ENCODE measurements at places on chromosomes 1 and 21.

- DNase-seq, result no peak
These were observed 3.7 kb upstream of the JAM2 start for GRCh38 chr21:25635310-25635709.

DNA sequence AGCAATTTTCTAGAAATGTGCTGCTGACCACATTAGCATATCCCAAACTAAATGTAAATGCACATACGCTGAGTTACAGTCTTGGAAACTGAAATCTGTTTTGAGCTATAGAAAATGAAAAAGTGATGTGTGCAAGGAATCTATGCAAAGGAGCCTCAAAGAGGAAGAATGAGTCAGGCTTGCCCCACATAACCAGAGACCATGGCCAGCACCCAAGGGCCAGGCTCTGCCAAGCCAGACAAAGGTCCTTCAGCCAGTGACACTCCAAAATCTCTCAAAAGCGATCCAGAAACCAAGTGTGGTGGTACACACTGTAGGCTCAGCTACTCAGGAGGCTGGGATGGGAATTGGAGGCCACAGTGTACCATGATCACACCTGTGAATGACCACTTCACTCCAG is 195.2 kb downstream of the TOMM20 start:
- DNase-seq, result no peak

GRCh38 chr1:41773144-41773591 is 145.6 kb downstream of the HIVEP3 start:
- no peak for DNase-seq

DNA sequence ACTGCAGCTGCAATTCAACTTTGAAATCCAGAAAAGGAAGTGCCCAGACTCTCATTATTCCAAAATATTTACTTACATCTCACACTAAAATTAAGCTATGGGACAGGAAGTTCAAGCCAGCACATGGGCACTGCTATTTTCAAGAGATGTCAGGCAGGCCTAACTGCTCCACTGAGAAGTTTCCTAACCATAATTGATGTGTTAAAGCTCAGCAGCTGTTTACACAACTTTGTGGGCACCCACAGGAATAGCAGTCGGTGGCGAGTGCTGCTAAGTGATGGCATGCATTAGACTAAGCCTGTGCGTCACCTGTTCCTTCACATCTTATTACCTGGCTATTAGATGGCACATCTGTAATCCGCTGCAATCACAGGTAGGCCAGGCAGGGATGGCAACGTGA is 303.3 kb upstream of the DAB1 start:
- DNase-seq, result no peak

DNA sequence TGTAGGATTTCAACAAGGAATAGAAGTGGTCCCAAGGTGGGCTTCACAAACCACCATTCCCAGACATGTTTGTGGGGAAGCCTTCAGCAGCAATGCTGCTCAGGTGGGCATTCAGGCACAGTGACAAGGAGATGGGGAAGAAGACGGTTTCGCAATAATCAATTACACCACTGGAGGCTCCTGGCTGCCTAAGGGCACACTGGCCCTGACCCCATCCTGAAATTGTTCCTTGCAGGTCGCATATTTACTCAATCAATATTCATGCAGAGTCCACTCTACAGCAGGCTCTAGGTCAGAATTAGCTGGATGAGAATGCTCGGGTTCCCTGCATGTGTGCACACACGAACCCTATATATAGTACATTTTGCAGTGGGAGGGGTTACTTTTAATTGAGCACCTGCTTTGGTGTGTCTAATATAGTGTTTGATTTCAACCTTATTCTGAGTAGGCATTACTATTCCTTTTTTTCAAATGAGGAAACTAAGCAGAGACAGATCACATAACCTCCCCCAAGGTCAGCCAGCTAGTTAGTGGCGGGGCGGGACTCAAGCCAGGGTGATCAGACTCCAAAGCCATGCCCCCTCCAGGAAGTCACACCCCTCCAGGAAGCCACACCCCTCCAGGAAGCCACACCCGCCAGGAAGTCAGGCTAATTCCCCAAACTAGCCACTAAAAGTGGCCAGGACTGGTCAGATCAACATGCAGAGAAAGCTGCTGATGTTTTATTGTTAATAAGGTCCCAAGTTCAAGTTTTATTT is 106.5 kb downstream of the HLCS start:
- no peak for DNase-seq

DNA sequence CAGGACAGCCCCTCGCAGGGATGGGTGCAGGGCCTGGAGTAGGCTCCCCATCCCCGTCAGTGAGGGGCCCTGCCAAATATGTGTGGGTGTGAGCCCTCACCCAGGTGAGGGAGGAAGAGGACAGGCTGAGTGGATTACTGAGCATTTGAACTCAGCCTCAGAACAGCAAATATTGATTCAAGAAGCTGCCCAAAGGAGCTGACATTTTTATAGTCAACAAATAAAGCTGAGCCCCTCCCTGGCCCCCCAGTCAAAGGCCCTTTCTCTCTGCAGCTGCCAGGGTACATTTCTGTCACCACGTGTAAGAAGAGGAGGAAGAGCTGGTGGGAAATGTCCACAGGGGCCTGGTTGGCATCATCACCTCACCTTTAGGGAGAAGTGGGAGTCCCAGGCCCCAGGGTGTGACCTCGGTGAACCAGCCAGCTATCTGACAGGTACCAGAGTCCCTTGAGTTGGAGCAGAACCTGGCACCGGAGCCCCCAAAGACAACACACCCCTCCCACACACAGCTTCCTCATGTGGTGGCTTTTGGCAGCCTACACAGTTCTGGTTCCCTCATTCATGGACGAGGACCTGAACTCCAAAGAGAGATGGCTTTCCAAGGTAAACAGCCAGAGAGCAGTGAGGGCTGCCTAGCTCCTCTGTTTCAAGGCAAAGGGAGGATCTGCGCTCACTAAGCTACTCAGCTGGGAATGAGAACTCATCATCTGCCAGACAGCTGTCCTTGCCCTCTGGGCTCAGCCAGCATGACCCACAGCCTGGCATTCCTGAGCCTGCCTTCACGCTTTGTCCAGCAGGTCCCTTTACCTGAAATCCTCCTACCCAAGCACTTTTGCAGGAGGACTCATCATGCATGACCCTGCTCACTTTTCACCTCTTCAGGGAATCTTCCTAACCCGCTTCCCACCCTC is 43.0 kb upstream of the TENT5C start:
- DNase-seq, result no peak

DNA sequence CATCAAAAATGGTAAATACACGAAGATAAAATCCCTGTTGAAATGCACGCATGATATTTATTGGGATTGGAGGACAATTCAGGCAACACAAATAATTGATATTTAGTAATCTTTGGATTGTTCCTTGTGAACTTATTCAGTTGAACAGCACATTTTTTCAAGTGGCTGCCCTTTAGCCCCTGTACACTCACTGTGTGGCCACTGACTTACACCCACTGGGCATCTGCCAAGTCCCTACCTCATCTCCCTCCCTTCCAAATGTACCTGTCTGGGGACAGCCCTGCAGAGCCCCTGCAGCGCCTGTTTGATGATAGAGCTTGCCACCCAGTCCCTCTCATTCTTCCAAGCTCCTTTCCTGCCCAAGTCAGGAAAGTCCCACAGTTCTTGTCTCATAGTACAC is 154.3 kb downstream of the GLUL start:
- no peak for DNase-seq

DNA sequence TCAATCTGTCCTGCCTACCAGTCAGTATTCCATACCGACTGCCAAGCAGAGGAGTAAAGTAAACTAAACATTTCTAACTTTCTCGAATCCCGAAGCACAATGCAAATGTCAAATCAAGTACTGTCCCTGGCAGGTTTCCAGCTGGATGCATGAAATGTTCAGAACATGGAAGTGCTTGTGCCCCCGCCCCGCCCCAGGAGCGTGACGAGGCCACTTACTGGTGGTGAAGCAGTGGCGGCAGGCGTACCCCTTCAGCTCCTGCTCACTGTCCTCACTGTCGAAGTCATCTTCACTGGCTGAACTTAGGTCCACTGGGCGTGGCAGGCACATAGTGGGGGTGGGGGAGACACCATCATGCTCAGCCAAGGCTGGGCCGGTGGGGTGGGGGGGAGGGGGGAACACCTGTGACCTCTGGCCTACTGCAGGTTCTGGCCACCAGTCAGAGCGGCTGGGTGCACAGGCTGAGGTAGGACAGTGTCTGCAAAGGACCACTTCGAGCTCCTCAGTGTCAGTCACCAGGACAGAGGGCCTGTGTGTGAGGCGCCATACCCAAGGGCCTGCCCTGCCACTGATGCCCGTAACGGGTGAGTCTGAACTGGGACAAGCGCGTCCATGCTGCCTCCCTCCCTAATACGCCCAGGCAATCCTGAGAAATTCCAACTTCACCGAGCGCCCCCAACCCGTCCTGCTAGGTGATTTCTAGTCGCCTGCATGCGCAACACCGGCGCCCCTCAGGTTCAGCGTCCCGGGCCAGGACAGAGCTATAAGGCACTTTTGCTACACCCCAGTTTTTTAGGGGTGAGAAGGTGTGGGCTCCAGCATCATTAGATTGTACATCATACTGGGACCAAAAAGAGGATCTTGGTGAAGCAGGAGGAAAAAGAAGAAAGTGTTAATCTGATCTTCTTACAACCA is 46.9 kb downstream of the SLC45A1 start:
- DNase-seq, result no peak

DNA sequence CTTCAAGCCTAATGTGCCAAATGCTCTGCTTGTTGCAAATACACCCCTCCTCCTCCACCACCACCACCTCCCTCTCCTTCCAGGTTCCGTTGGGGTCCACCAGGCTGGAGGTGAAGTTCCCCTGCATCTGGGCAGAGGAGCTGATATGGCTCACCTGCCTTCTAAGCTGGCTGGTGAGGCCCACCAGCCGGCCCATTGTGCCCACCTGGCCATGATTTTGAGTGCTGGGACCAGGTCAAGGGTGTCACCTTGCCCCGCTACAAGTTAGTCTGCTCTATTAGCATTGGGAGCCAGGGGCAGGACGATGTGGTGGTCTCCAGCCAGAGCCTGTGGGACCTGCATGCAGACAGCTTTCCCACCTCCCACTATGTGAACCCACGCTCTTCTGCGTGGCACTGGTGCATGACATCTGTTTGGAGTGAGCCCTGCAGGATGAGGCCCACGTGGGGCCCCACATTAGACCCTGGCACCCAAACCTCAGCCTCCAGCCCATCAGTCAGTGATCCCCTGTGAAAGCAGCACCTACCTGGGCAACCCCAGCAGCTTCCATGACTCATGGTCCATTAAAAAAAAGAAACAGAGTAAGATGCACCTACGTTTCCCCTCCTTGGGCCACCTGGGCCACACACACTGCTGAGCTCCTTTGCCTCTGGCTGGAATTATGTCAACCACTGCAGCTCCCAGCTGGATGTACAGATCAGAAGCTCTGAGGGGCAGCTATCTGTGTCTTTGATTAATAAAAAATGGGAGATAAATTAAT is 15.6 kb upstream of the CDCP2 start:
- DNase-seq, result no peak

- DNase-seq, result no peak
These were observed 931.1 kb downstream of the PLA2G4A start for GRCh38 chr1:187759825-187760333.

DNA sequence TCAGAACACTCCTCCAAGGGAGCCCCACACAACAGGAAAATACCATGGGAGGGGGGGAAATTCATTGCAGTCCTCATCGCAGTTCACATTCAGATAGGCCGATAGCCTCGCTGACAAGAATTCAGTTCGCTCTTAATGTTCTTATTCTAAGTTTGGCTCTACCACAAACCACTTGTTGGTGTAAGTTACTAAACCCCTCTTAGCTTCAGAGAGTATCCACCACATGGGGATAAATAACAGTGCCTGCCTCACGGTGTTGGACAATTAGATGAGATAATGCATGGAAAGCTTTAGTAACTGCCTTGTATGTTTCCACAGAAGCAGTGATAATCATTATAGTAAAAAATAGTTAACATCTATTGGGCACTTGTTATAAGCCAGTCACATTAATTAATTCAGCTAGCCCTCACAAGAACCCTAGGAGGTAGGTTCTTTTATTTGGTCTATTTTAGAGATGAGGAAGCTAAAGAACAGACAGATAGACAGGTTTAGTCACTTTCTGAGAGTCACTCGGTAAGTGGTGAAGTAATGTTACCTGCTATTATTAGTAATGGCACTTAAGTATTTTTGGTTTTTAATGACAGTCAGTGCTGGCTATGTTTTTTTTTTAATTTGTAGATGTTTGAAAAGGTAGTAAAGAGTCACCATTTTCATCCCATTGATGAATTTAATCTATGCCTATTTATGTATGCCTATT is 10.1 kb downstream of the VAV3 start:
- DNase-seq, result no peak

DNA sequence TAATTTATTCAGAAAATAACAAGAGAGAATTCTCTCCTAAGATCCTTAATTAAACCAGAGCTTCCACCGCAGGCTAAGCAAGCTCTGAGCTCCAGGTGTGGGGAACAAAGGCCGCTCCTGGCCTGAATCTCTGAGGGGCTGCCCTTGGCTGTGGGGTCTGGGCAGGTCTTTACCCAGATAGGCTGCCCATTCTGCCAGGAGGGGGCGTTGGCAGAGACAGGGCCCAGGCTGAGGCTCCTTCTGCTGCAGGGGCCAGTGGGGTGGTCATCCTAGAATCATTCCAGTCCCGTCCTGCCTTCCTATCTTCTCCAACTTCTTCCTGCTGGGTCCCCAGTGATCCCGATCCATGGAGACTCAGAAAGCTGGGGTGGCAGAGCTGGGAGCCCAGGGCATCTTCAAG is 82.9 kb upstream of the POU3F1 start:
- no peak for DNase-seq

DNA sequence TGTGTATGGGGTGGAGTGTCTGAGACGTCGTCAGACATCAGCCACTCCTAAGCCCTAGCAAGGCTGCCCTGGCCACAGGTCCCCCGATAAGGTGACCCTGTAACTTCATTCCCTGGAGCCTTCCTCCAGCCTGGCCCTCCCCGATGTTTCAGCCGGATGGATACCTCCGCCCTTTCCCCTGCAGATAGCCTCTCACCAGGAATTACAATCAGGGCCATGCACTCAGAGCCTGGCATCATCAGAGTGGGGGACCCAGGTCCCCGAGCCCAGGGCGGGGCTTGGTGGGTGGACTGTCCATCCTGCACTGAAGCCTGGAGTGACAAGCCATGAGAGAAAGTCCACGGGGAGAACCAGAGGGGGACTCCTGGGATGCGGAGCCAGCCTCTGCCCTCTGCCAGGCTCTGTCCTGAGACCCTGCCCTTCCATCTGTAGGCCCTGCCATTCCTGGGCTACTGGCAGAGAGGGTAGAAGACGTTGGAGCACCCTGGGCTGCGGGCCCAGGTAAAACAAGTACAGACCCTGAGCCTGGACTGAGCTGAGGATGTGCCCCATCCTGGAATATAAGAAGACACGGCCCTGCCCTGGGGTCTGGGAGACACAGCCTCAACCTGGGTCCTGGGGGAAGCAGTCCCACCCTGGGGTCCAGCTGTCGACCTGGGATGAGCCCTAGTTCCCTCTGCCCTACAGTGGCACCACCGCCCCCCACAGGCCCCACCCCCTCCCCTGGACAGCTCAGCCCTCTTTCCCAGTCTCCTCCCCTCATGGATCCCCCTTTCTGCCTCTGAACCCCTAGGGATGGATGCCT is 16.8 kb upstream of the ARF1 start:
- DNase-seq, result no peak

Measured in NCI-H2227 treated with DMSO at 0.1 percent for 48 hours (cell line).